ENCODE measurements at places on chromosomes 1 and 21.

GRCh38 chr1:2942410-2942809 lies 78.9 kb upstream of the ACTRT2 start:
- DNase-seq = no peak

GRCh38 chr1:169545472-169545871 lies 40.8 kb downstream of the F5 start:
- DNase-seq = no peak

GRCh38 chr1:21035794-21036193 lies 140.9 kb downstream of the EIF4G3 start:
- no peak for DNase-seq

DNA sequence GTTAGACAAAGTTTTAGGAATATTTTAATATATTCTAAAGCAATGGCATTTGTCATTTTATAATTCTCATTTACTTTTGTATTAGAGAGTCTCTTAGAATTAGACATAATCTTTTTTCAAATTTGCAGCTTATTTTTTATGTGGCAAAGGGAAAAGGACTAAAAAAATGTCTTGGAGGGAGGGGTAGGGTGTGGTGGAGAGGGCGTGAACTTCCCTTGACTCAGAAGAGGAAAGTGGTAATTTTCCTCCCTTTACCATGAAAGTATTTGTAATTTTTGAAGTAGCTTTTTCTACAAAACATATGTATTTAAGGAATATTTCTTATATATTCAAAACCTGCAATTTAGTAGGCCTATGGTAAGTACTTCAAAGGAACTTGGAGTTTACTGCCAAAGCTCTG lies 6.9 kb upstream of the RABGAP1L start:
- DNase-seq = no peak

DNA sequence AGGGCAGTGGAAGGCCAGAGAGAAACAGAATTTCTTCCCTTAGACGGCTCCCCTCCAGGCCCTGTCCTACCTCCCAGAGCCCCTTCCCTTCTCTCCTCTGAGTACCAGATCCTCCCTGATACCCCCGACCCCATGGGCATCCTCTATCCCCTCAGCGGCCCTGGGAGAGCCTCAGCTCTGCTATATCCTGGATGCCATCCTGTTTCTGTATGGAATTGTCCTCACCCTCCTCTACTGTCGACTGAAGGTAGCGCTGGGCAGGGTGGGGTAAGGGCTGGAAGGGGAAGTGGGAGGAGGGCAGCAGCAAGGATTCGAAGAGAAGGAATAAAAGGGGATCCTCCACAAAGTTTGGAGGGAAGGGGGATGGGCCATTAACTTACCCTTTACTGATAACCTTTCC lies 2.7 kb downstream of the FCER1G start:
- DNase-seq = no peak

GRCh38 chr1:232519186-232519585 lies 110.7 kb downstream of the SIPA1L2 start:
- no peak for DNase-seq

DNA sequence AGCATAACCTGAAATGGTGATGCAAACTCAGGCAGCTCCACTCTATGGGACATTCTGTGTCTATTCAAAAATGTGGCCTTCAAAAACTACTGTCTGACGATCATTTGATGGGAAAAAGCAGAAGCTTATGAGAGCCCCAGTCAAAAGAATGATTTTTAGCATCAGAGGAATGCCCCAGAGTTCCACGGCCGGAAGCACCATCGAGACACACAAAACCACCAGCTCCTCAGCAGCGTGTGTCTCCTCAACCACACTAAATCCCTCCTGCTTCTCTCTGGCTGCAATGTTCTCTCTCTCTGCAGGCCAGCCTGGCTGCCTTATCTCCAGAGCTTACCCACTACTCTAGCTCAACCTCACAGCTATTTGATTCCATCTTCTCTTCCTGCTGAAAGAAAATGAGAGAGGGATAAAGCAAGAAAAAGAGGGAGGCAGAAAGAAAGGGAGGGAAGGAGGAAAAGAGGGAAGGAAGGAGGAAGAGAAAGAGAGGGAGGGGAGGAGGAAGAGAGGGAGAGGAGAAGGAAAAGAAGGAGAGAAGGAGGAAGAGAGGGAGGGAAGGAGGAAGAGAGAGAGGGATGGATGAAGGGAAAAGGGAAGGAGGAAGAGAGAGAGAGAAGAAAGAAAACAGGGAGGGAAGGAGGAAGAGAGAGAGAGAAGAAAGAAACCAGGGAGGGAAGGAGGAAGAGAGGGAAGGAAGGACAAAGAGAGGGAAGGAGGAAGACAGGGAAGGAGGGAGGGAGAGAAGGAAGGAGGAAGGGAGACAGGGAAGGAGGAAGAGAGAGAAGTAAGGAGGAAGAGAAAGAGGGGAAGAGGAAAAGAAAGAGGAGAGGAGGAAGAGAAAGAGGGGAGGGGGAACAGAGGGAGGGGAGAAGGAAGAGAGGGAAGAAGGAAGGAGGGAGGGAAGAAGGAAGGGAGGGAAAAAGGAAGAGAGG lies 33.5 kb upstream of the LAPTM5 start:
- no peak for DNase-seq

- no peak for DNase-seq
Measured at GRCh38 chr1:225808136-225808535, 1.8 kb upstream of the EPHX1 start.

DNA sequence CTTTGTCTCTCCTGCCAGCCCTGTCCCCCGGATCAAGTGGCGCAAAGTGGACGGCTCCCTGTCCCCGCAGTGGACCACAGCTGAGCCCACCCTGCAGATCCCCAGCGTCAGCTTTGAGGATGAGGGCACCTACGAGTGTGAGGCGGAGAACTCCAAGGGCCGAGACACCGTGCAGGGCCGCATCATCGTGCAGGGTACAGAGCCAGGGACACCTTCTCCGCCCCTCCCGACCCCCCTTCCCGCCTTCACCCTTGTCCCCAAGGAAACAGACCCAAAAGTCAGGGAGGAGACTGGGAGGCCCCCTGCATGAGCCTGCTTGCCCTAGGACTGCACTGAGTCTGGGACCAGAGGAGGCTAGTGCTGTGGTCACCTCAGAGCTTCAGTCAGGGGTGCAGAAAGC lies 18.2 kb downstream of the CNTN2 start:
- DNase-seq = no peak

DNA sequence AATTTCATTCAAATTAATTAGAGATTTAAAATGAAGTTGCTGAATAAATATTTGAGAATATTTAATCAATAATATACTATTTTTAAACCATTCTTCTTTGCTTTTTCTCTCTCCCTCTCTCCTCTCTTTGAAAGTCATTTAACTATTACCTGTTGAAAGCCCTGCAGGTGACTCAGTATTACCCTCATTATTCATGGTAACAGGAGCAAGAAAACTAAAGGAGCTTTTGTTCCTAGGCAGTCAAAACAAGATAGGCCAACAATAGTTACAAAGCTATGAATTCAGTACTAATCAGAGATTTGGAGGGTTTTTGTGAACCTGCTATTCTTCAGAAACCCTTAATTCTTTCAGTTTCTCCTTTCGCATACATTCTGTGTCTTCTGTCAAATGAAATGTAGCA lies 721.3 kb upstream of the NCAM2 start:
- no peak for DNase-seq

GRCh38 chr1:221371705-221372104 lies 370.2 kb downstream of the DUSP10 start:
- DNase-seq = no peak

DNA sequence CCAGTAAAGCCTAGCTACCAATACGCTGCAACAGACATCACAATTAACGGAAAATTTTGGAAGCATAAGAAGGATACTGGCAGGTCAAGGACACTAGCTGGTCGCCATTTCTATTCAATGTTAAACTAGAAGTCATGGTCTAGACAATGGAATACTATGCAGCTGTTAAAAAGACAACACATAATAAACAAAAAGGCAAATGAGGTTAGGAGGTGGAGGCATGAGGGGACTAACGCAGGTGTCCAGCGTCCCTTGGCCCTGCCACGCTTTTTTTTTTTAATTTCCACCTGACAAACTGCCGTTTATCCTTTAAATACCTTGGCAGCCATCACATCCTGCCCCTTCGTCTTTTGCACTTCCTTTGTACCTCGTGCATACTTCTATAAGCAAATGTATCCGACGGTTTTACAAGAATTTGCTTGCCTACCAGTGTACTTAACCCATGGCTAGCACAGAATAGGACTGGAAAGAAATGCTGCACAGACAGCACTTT lies 698 bp upstream of the SLC22A15 start:
- no peak for DNase-seq

GRCh38 chr1:17405898-17406759 lies 33.3 kb downstream of the RCC2 start:
- peak; percentile 10 for DNase-seq

DNA sequence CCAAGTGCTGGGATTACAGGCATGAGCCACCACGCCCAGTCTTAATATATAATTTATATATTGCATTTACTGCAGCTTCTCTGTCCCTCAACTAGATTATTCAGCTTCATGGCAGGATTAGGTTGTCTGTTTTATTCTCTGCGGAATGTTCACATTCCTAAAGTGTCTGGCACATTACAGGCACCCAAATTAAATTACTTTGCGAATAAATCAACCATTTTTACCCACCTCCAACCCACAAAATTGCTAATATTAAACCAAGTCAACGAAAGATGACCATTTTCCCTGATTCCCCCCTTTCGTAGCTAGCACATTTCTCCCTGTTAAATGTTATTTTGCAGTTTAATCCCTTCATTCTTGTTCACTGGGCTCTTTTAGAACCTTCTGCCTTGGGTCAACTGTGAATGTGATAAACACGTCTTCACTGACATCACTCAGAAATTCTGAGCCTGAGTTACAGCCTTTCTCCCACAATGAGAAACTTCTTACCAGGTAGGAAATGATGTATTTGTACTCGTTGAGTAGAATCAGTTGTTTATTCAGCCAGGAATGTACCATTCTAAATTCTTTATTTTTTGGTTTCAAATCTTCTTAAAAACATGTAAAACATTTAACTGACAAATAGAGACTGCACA lies 35.9 kb downstream of the THAP3 start:
- DNase-seq = no peak

GRCh38 chr1:72224506-72224905 lies 57.8 kb downstream of the NEGR1 start:
- DNase-seq = no peak

DNA sequence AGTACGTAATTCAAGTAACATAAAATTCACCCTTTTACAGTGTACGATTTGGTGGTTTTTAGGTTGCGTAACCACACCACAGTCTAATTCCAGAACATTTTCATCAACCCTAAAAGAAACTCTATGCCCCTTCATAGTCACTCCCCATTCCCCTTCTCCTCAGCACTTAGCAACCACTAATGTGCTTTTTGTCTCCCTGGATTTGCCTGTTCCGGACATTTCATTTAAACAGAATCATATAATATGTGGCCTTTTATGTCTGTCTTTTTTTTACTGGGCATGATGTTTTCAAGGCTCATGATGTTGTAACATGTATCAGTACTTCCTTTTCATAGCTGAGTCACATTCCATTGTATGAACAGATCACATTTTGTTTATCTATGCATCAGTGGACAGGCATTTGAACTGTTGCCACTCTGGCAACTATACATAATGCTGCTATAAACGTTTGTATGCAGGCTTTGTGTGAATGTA lies 20.8 kb downstream of the OBSCN start:
- DNase-seq = no peak

- DNase-seq = no peak
Measured at GRCh38 chr1:231734417-231734816, 107.8 kb downstream of the DISC1 start.

- no peak for DNase-seq
Measured at GRCh38 chr21:17491716-17492414, 21.0 kb upstream of the CXADR start.

GRCh38 chr1:41109310-41110197 lies 88.0 kb upstream of the SLFNL1 start:
- no peak for DNase-seq

DNA sequence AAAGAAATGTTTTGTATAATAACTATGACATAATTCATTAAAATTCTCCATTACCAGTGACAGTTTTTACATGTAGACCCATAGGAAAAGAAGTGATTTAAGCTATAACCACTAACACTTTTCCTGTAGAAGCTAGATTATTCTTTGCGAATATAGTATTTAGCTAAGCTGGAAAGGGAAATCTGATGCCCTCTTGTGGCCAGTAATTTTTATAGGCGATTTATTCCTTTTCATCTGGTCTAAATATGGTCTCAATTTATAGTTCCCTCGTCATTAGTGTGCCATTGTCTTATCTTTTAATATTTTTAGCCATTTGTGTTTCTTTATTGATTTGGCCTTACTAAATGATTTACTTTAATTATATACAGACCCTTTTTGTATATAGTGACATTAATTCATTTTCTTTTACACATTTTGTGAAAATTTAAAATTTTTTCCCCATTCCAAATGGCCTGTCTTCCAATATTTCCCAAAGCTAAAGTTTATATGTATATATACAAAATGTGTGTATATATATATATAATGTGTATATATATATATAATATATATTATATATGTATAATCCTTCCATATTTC lies 26.7 kb downstream of the BTG3 start:
- no peak for DNase-seq

GRCh38 chr1:211356723-211357407 lies 30.2 kb downstream of the TRAF5 start:
- no peak for DNase-seq

- no peak for DNase-seq
Measured at GRCh38 chr1:232381394-232382100, 248.4 kb downstream of the SIPA1L2 start.

- no peak for DNase-seq
Measured at GRCh38 chr1:22370190-22370498, 81.5 kb upstream of the ZBTB40 start.

DNA sequence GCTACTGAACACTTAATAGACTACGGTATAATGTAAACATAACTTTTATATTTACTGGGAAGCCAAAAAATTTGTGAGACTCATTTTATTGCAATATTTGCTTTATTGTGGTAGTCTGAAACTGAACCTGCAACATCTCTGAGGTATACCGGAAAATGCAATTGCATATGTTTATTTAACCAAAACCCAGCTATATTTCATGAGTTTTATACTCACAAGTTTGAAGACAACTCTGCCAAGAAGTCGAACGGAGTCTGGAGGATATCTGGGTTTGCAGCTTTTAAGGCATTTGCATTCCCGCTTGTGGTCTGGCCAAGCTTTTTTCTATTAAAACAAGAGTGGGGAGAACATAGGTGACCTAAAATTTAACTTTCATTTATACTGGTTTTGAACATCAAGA lies 171.9 kb downstream of the SMYD3 start:
- DNase-seq = no peak

DNA sequence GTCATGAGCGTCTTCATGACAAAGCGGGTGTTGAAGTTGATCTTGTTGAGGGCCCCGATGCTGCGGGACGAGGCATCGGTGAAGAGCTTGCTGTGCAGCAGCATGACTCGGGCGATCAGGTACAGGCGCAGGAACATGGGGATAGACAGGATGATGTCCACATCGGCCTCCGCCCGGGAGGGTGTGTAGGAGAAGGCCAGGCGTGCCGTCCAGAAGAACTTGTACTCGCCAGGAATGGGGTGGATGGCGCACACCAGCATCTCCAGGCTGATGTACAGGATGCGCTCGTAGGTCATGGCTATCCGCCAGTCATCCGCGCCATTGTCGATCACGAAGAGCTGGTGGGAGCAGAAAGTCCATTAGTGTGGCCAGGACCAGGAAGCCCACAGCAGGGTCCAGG lies 98.0 kb downstream of the KCNN3 start:
- DNase-seq = no peak

All from activated CD4-positive, CD25-positive, alpha-beta regulatory T cell (primary cell).